Suppressor macrophage treated with lipopolysaccharide for 4 hours (primary cell): ENCODE measurements at places on chromosomes 5 and 9.

- DNase-seq: no peak
These were observed 229.8 kb downstream of the DRD1 start for GRCh38 chr5:175214152-175214551.

DNA sequence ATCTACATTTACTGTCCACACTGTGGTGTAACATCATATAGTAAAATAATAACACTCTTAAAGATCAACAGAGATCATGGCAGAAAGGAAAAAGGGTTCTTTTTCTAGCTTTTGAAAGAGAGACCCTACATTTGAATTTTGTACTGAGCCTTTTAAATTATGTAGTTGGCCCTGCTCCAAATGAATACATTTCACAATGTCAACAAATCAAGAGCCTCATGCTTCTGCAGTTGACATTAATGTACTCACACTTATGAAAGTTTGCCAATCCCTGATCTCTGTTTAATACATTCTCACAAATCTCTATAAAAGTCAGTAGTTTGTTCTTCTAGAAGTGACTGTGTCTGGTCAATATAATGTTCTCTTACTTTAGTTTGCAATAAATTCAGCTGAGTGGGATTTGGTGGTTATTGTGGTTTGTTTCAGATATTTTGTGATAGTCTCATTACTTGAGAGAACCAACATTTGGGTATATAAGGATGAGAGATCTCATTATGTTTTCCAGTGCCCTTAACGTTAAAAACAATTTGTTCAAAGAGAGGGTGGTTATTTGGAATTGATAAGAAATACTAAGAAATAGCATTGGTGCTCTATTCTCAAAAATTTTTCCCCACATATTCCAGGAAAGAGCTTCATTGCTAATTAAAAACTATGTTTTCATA lies 277.8 kb upstream of the FTMT start:
- no peak for DNase-seq

DNA sequence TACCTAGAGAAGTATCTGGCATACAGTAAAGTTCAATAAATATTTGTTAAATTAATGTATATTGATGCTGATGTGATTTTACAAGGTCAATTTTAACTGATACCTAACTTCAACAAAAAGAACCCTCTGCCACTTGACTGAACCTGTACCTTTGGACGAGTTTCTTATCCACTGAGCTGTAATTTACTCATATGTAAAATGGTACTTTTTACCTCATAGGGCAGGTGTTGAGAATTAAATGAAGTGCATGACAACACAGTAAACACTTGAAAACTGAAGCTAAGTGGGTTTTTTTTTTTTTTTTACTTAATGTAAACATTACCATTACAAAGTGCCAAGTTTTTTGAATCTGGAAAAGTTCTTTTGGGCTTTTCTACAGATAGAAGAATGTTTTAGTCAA lies 15.4 kb downstream of the NIPSNAP3B start:
- DNase-seq: no peak

- no peak for DNase-seq
These were observed 367.3 kb downstream of the TUSC1 start for GRCh38 chr9:25310961-25311360.

GRCh38 chr5:39519079-39519478 lies 94.3 kb upstream of the DAB2 start:
- no peak for DNase-seq
